ENCODE measurements at places on chromosomes 2 and 18.

DNA sequence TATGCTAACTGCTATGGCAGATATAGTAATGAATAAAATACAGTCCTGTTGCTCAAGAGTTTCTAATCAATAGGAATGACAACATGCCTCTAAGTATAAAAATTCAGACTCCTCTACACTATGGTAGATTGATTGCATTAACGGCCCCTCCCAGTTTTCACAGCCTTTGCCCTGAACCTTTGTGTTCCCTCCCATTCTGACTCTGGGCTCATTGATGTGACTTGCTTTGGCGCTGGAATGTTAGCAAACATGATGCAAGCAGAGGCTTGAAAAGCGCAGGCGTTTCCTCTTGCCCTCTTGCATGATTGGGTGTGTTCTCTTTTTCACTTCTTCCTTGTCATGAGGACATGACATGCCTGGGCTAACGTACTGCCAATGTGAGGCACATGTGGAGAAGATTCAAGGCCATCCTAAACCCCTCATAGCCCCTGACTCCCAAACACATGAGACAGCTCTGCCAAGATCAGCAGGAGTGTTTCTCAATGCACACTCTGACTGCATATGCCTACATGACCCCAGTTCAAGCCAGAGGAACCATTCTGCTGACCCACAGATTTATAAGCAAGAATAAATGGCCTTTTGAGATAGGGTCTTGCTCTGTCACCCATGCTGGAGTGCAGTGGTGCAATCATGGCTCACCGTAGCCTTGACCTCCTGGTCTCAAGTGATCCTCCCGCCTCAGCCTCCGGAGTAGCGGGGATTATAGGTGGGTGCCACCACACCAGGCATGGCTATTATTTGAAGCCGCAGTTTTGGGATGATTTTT, 49.7 kb upstream of the CD28 start:
- no peak for DNase-seq

DNA sequence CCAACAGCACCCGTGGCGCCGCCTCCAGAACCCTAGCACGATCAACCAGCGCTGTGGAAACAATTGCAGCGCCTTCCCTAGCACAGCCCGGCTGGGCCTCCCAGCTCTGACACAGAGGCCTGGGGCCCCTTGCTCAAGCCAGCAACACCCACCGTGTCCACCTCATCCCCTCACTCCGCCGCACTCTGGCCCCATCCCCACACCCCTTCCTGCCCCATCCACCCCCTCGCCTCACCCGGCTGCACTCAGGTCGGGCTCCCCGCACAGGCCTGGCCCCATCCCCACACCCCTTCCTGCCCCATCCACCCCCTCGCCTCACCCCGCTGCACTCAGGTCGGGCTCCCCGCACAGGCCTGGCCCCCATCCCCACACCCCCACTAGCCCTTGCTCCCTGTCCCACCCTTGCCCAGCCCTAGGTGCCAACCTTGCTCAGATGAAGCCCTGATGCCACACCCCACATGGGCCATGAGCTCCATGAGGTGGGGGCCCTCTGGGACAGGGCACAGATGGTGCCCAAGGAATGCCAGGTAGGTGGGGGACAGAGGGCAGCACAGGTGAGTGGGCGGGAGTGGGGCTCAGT, 28.7 kb downstream of the KIF1A start:
- no peak for DNase-seq

- no peak for DNase-seq
Observed at GRCh38 chr2:46269544-46270273, 27.5 kb upstream of the EPAS1 start.

GRCh38 chr2:176188774-176189680, 559 bp downstream of the HOXD1 start:
- no peak for DNase-seq

DNA sequence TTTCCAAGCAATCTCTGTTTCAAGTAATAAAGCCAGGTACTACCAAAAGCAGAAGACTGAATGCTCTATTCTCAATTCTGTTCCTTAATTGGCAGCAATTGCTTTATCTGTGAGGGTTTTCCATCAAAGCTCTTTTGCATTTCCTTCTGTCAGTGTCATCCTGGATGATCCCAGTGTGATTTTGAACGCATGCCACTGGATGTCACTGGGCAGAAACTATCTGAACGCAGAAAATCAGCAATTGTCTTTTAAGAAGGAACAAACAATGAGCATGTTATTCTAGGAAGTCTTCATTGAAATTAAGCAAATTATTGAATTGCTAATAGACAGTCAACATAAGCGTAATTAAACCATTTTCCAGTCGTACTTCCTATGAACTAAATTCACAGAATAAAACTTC, 259.0 kb upstream of the REG3G start:
- no peak for DNase-seq
